ENCODE measurements at places on chromosomes 1 and 21.

DNA sequence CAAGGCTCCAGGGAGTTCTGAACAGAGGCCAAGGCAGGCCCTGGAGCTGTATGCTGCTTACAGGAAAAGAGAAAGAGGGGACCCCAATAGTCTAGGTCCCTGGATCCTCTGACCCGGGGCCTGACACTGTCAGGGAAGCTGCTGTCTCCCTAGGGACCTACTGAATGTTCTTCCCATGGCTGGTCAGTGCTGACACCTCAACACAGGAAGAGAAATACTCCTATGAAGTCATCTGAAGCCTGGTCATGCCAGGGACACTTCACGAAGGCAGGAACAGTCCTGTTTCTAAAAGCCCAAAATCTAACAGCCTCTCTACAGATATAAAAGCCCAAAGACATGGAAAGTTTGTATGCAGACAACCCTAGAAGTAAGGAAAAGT is 1.7 kb upstream of the LAD1 start:
- DNase-seq, result no peak

GRCh38 chr1:236016782-236017400 is 48.0 kb downstream of the NID1 start:
- no peak for DNase-seq

GRCh38 chr1:32321712-32322291 is 14.2 kb downstream of the MARCKSL1 start:
- no peak for DNase-seq

GRCh38 chr1:221829327-221830015 is 87.6 kb upstream of the DUSP10 start:
- DNase-seq, result no peak

- DNase-seq, result no peak
Observed at GRCh38 chr1:42993502-42994136, 35.0 kb upstream of the SLC2A1 start.

GRCh38 chr1:32709075-32709474 is 6.5 kb upstream of the SYNC start:
- DNase-seq, result no peak

- no peak for DNase-seq
Observed at GRCh38 chr1:154730986-154731489, 123.1 kb upstream of the ADAR start.

- DNase-seq, result no peak
Observed at GRCh38 chr1:176543360-176544129, 80.6 kb downstream of the PAPPA2 start.

DNA sequence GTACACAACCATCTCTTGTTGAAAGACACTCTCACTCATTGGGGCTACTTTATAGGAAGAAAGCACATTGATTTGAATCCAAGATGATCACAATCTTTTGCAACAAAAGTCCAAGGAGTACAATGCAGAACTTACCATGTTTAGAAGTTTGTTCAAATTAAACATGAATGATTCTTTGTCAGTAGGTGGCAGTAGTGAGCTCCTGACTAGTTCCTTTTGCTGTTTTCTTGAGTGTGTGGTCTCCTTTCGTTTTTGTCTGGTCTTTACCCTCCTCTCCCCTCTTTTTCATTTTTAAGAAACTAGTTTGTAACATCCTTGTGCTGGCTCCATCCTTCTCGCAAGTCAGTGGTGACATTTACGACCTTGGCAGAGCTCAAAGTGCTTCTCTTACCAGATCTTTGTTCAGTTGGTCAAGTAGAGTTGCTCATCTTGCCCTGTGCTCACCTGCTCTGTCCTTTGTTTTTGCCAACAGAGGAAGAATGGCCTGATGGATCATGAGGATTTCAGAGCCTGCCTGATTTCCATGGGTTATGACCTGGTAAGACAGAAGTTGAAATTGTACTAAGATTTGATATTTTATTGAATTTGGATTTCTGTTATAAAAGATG is 35.7 kb upstream of the MTR start:
- no peak for DNase-seq

DNA sequence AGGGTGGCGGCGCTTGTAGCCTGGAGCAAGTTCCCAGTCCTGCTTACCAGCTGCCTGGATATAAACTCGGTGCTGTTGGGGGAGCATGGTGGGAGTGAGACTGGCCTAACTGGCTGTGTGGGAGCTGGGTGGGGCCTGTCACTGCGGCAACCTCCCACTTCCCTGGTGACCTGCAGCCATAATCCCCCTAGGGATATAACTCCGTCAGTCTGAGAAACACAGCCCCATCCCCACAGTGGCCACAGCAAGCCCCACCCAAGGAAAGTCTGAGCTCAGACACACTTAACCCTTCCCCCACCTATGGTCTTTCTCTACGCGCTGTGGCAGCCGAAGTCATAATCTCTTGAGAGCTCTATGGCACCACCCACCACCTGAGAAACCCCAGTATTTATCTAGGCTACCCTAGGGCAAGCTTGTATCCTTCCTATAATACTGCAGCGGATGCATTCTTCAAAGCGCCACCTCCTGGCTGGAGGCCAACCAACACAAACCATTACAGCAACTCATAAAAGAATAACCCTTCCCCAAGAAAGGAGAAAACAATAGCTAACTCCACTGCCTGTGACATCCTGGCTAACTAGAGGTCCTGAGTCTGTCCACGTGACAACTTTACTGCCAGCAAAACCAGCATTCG is 57.4 kb downstream of the ZNF648 start:
- no peak for DNase-seq

GRCh38 chr1:29712284-29712651 is 475.9 kb downstream of the PTPRU start:
- DNase-seq, result no peak

DNA sequence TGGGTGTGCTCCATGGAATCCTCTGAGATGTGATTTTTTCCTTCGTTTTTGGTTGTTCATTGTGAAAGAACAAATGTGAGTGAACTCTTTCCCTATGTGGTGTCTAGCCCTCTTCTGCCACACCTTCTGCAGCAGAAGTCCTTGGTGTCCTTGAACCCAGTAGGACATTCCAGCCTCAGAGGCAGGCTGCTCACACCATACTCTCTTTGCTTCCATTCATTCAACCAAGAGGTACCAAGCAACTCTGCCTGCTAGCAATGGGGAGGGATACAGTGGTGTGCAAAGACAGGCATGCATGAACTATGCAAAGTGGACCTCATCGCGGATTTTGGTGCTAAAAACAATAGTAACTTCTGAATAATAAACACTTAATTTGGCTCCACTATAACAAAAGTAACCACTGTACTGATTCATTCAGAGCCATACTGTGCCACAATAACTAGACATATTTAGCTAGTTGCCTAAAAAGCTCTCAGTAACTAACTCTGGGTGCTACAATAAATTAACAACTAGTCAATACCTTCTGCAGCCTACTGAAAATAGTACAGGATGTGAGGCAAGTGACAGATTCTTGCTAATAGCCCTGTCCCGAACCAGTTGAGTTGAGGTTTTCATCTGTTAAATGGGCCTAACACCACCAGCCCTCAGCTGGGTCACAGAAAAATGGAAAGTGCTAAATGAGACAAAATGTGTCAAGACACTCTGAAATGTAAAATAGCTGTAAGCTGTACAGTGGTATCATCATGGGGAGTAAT is 155.4 kb downstream of the SLC45A1 start:
- no peak for DNase-seq
